ENCODE measurements at places on chromosomes 7 and 10.

DNA sequence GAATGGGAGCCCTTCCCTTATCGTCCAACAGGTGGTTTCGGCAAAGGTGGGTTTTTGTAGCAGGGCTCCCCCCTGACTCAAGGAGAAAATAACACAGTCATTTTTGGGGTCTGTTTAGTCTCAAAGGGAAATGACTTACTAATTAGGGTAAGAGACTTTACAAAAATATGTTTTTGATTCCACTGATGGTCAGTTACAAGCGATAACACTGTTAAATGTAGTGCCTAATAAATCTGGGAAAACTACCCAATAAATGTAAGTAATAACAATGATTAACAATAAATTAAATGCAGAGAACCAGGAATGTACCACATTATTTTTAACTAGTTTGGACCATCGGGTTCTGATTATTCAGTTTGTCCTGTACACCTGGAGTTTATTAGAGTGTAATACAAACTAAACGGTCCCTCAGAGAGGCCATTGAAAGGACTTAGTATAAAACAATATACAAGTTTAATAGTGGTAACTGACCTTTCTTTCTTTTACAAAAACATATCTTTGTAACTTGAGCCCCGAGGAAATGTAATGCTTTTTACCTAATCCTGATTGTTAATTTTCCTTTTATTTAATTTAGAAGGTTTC lies 216.2 kb upstream of the HABP2 start:
- no peak for DNase-seq

DNA sequence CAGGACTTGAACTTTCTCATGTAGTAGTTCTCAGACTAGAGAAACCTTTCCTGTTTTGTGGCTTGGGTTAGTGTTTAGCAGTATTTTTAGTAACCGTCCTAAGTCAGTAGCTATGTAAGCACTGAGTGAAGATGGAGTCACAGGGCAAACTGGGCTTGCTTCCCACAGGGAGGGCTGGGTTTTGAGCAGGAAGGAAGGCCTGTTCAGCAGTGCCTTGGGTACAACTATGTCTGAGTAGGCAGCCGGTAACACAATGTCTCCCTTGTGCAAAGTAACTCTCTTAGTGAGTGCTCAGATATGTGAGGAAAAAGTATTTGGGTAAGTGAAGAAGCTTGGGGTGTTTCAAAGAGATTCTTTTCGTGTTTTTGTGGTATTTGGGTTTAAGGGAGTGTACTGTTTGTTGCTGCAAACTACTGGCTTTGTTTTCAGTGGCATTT lies 96.4 kb downstream of the CCSER2 start:
- peak; percentile 94 for DNase-seq

GRCh38 chr7:6636741-6637543 lies at the start of gene ZNF316:
Gene ZNF316 (plus strand): TSS chr7:6637318. CDS start chr7:6642410, 5,092 bp downstream.
- DNase-seq, result no peak

DNA sequence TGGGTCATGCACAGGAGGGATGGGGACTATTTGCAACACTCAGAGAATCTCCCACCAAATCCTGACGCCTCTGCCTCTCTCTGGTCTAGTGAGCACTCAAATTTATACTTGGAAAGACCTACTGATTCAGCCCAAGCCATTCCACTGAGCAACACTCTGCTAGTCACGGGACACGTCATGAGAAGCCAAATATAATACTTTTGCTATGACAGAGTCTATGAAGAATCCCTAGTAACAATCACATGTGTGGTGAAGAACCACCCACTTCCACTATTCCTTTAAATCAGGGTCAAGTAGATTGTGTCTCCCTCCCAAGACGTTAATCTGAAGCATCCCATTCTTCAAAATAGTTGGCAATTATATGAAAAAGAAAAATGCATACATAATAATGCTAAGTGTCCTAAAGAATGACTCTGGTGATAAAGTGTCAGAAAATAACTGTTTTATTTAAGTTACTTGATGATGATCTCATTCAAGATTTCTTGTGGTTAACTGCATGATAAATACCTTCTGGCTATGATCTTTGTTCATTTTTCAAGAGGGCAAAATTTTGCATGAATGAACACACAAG lies 28.5 kb downstream of the CHCHD3 start:
- no peak for DNase-seq

- no peak for DNase-seq
Observed at GRCh38 chr10:77320971-77321471, 316.6 kb downstream of the KCNMA1 start.

GRCh38 chr7:4629287-4629895 lies 52.7 kb upstream of the FOXK1 start:
- DNase-seq, result no peak

DNA sequence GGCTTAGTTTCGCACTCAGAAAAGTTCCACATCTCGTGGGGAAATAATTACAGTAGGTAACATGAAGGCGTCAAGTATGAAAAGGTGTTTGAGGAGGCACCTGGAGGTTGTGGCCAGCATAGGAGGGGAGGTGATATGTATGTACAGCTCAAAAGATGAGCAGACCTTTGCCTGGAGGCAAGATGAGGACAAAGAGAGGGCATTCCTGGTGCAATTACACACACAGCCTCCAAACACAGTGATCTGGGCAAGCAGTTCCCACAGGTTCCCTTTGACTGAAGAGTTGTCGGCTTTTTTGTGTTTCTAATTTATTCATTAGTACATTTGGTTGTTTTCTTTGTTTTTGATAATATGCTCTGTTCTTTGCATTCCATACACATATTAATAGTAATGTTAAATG lies 46.9 kb downstream of the CDK14 start:
- DNase-seq, result no peak

DNA sequence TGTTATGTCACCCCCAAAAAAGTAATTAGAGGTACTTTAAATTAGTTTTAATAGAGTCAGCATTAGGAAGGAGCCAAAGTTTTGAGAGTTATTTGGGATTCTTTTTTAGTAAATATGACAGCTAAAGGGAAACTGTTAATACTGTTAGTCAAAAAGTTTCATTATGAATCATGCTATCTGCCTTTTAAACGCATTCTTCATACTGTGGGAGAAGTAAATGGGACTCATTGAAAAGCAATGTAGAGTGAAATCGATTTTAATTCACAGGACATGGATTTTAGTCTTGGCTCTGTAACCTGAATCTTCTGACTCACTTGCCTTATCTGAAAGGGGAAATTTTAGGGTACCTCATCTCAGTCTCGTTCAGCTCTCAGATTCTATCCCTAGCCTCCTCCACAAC lies 105.1 kb downstream of the AASS start:
- DNase-seq, result no peak

- DNase-seq, result no peak
Observed at GRCh38 chr7:100590077-100590737, 4.1 kb downstream of the FBXO24 start.
